ENCODE measurements at places on chromosomes 11 and 22.

DNA sequence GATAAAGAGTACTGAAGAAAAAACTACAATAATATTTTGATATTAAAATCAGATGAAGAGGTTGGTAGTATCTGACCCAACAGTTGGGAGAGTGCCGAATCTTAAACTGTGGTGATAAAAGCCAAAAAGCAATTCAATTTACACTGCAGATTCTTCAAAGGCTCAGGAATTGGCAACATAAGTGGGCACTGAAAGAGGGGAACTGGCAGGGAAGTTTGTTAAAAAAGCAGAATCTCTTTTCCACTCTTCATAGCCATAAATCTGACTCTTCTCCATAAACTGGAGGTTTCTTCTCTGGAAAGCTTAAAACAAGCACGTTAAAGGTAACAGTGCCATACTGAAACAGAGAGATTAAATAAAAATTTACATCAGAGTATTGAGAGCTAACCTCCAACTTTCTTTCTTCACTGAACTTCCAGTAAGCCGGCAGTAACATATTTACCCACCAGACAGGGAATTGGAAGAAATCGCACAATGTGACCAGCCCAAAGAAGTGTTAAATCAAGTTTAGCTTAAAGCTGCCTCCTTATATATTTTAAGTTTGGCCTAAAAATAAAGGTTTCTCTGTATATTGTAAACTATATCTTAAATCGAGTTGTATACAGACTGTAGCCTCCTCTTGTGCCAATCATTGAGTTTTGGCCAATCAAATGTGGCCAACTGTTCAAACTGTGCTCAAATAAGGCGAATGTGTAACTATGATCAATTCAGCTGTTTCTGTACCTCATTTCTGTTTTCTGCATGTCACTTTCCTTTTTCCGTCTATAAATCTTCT, 358.3 kb downstream of the NXPE2 start:
- no peak for DNase-seq

GRCh38 chr11:89489930-89490329, 1.2 kb downstream of the NOX4 start:
- no peak for DNase-seq

DNA sequence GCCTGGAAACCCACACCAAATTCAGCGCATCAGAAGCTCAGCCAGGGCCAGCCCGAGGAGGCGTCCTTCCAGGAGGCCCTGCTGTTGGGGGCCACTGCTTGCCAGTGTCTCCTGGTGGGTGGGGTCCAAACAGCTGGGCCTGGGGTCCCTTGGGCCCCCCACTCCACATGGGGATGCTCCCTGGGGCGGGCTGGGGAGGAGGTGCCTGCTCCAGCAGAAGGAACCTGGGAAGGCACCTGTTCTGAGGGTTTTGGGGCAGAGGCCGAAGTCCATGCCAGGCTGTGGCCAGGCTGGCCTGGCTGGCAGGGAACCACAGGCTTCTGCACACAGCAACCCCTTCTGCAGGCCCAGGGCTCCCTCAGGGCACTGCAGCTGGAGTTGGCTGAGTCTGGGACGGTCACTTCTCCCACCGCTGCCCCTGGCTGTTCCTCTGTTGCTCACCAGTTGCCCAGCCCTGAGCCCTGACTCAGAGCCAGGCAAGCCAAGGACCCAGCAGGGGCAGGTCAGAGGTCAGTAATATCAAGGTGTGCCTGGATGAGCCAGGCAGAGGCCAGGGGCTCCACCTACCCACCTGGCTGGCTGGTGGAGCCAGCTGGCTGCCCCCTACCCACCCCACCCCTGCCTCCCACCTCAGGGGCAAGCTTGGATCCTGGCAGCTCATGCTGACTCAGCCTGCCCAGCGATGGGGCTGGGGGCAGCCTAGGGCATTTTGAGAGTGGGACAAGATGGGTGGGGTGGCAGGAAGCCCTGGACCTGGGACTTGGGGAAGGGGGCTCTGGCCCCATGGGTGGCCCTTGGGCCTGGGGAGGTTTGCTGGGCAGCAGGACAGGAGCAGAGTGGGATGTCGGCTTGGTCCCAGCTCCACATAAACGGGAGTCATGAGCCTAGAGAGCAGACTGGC, 12.0 kb upstream of the PHLDA2 start:
- DNase-seq, result no peak

DNA sequence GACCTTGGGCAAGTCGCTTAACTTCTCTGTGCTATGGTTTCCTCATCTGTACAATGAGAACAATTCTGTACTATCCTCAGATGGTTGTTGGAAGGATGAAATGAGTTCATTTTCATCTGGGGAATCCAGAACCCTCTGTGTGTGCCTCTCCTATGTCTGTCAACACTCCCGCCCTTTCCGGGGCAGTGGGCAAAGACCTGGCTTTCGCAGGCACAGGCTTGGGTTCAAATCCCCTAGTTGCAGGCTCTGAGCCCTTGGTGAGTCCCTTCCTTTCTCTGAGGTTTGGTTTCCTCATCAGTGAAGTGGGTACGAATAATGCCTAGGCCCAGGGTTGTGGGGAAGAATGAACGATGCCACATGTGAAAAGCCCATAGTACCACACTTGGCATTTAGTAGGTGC, 6.0 kb downstream of the PNPLA5 start:
- no peak for DNase-seq

DNA sequence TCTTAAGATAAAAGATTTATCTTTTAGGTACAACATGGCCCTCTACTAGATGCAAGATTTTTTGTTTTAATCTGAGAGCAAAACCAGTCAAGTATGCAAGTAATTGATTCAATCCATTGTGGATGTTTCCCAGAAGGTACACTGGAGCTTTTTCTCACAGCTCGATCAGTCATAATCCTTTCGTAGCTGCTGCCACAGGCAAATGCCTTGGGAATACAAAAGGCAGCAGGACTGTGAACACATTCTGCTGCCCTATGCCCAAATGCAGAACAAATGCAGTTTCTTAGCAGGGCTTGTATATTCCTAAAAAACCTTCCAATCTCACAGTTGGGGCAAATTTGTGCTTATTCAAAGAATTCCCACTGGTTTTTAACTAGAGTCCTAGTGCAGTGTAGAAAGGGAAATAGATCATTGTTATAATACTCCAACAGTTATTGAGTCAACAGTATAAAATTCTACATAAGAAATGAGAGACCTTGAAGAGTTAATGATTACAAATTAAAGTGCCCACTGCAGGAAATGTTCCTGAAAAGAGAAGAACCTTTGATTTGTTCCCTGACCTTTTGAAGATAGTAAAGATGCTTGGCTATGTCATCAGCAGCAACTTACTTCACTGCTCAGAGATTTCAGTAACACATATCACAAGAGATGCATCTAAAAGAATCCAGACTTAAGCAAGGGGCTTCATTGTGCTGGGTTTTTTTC, 14.1 kb downstream of the LPXN start:
- no peak for DNase-seq

- no peak for DNase-seq
These were observed 100.7 kb downstream of the BCR start for GRCh38 chr22:23281053-23281405.

GRCh38 chr11:696955-697491, 1.4 kb downstream of the TMEM80 start:
- DNase-seq, result no peak

Measured in activated T-helper 1 cell treated with anti-CD3 and anti-CD28 coated beads, Interleukin-2, amount 50 U/mL, for 16 hours (primary cell).